AG09309 (cell line): ENCODE measurements at places on chromosomes 2 and 18.

DNA sequence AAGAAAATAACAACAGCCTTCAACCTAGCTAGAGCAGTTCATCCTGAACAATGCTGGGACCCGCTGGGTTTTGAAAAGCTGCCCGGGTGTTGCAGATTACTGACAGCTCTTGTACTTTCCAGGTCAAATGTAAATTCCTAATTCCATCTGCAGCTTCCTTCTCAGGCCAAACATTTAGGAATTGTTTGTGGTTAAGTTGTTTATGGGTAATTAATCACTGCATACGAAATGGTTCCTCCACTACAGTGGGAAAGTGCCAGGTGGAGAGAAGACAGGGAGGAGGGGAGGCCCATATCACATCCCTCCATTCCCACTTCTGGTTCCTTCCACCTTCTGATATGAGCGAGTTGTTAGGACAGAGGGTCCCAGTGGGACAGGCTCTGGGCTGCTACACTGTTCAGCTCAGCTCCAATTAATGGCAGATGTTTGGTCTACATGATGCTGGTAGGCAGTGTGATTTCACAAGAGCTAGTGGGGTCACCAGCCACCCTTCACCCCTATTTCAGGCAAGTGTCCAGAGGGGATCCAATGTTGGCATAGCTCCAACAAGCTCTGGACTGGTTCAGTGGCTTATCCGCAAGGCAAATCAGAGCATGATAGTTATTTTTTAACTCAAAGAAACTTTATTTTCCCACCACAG, 112.9 kb upstream of the ACAA2 start:
- no peak for DNase-seq

GRCh38 chr2:127153691-127154158, 46.8 kb upstream of the BIN1 start:
- peak; percentile 74 for DNase-seq

- no peak for DNase-seq
Observed at GRCh38 chr2:201631041-201631440, 12.3 kb downstream of the TMEM237 start.

DNA sequence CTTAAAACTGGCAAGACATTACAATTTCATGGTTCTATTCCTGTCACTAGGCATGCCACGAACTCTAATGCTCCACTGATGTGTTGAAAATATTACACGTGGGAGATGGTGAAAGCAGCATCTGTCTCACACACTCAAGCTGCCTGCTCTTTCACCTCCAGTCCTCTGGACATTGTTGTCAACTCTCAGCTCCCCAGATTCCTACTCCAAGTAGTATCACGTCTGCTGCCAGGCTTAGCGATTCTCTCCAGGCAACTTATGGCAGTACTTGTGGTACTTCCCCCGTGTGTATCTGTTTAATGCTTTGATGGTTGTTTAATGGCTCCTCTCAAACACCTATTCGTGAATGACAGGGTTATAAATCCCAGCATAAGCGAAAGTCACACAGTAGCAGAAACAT, 103.8 kb downstream of the TMEFF2 start:
- DNase-seq: no peak

DNA sequence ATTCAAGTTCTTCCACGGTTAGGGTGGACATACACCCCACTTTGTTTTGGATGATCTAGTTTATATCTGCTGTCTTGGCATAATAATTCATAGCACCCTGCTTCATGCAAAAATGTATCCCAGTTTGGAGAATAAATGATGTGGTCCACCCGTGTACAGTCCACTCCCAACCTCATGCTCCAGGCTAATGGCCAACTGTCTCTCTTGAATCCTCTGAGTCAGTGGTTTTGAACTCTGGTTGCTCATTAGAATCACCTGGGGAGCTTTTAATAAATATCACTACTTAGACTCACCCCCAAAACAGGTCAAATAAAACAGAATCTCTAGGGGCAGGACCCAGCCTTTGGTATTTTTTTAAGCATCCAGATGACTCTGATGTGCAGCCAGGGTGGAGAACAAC, 78.5 kb downstream of the SDC1 start:
- DNase-seq: no peak
